ENCODE measurements at places on chromosomes 3 and 15. TPM values are rescaled to one million over a fixed set of nuclear protein-coding genes. Genes with fewer than 3 reads are reported as not detected.

Gene GABRR3
- polyA plus RNA-seq = not detected

Gene CDCP1
- polyA plus RNA-seq = 9.0 TPM

Gene PAQR5
- polyA plus RNA-seq = 10.2 TPM

Gene NAA80
- 4.2 TPM for polyA plus RNA-seq

Gene UACA
- 19.2 TPM for polyA plus RNA-seq

Gene KLHL6
- polyA plus RNA-seq = 0.69 TPM

Gene MST1
- 3.0 TPM for polyA plus RNA-seq

Gene SH3GL3
- 0.04 TPM for polyA plus RNA-seq

Gene CFAP20DC
- polyA plus RNA-seq = not detected

Gene FANCD2OS
- polyA plus RNA-seq = not detected

Gene SERPINI2
- polyA plus RNA-seq = not detected

Gene GOLGA8Q
- polyA plus RNA-seq = 0.50 TPM

Gene GOLGA8G
- not detected for polyA plus RNA-seq

Gene GPR160
- polyA plus RNA-seq = 27.6 TPM

Gene NOP10
- 245 TPM for polyA plus RNA-seq

Gene GATM
- polyA plus RNA-seq = 10.3 TPM

Gene PAQR9
- polyA plus RNA-seq = not detected

Gene TERC
- polyA plus RNA-seq = not detected

Gene MEGF11
- polyA plus RNA-seq = not detected

Gene FBXO40
- not detected for polyA plus RNA-seq

Gene PLA2G4D
- polyA plus RNA-seq = not detected

Gene ARRDC4
- polyA plus RNA-seq = 143 TPM

Gene FEZF2
- not detected for polyA plus RNA-seq

Gene CAPN3
- polyA plus RNA-seq = 4.4 TPM

Gene PARP14
- 28.4 TPM for polyA plus RNA-seq

Gene HRG
- 0.04 TPM for polyA plus RNA-seq

Gene ITIH4
- 5.4 TPM for polyA plus RNA-seq

Gene HCN4
- polyA plus RNA-seq = 0.04 TPM

Gene CCDC51
- 12.7 TPM for polyA plus RNA-seq

Gene ADAMTS17
- polyA plus RNA-seq = 0.46 TPM

Gene LRRK1
- 10.2 TPM for polyA plus RNA-seq
